ENCODE measurements at places on chromosomes 11 and 22.

DNA sequence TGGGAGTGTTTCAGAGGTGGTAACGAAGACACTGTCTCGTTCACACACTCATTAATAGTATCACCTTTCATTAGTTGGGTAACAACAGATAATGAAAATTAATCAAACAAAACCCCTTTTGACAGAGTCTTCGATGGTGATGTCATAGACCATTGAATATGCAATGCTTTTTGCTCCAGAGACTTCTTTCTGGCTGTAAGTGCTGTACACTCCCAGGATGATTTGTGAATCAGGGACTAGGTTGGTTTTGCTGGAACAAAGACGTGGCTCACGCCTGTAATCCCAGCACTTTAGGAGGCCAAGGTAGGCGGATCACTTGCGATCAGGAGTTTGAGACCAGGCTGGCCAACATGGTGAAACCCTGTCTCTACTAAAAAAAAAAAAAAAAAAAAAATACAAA is 9.5 kb upstream of the RASSF10 start:
- no peak for DNase-seq

DNA sequence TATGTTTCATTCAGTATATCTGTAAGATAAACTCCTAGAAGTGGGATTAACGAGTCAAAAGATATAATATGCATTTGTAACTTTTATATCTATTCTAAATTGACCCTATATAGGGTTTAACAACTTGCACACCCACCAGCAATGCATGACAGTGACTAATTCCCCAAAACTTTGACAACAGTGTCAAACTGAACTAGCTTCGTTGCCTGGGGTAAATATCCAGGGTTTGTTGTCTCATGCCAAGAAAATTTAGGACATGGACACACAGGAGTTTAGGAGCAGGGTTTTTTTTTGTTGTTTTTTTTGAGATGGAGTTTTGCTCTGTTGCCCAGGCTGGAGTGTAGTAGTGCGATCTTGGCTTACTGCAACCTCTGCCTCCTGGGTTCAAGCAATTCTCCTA is 5.1 kb downstream of the SNU13 start:
- no peak for DNase-seq

DNA sequence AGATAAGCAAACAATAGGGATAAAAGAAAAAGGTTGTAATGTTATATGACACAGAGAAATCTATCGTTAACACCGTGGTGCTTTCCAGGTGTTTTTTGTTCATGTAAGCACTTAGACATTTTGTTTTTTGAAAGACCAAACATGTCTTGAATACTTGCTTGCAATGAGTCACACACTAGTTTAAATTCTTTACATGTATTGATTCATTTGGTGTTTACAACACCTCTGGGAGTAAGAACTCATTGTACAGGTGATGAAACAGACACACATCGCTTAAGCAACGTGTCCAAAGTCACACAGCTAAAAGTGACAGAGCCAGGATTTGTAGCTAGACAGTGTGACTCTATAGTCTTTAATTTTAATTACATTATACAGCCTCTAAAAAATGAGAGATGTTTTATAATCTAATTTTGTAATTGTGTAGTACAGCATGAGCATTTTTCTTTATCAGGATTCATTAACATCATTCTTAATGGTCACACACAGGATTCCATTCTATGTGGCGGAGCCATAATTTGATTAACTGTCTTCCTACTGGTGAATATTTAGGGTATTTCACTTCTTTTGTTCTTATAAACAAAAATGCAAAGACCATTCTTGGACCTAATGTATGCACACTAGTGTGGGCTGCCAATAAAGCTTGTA is 148.8 kb downstream of the DBX1 start:
- peak; percentile 68 for DNase-seq

DNA sequence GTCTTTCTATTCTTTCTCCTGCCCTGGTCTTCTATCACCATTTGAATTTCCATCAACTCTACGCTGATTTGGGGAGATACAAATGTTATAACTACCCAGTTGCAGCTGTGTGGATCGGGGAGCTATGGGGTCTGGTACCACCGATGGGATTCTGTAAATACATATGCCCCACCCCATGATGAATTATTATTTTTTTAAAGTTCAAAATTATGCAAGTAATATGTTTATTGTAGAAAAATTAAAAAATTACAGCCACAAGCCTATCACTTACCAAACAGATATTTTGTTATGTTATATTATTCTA is 52.4 kb upstream of the CLMP start:
- DNase-seq: no peak

GRCh38 chr11:18229501-18229900 is 7.1 kb downstream of the SAA4 start:
- no peak for DNase-seq

- DNase-seq: no peak
These were observed 106.1 kb upstream of the HSD17B12 start for GRCh38 chr11:43574411-43574810.

- no peak for DNase-seq
These were observed 7.0 kb downstream of the RASSF7 start for GRCh38 chr11:567629-568292.

DNA sequence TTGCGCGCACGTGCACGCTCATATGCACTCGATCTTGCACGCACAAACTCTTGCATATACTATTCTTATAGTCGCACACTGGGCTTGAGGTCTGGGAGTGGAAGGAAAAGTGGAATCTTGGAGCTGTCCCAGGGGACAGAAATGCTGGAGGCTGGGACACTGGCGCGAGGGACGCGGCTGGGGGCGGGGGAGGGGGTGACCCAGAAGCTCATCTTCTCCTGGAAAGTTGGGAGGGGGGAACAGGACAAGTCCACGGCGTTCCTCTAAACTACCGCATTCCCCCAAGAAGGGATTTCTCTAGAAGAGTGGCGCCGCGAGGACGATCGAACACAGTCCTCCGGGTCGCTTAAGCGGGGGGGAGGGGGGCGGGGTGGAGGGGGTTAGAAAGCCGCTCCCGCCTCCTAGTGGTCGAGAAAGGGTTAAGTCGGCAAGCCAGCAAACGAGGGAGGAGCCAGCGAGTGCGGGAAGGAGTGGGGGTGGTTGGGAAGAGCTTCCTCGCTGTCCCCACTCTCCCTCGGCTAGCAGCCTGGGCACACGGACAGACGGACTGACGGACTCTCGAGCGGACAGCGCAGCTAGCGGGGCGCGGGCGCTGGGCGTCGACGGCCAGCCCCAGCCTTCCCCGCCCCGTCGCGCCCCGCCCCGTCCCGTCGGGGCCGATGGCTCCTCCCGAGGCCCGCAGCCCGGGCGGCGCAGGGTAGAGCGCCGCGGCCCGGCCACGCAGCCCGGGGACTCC is at the start of gene RTN4RL2:
Gene RTN4RL2, plus strand, starts transcription at position 507 of the 736 bp plus-strand sequence. CDS start 338 bp downstream, outside the sequence.
- peak; percentile 82 for DNase-seq

All from NCI-H69 (cell line).